LoVo (cell line): ENCODE measurements at places on chromosomes 7 and 10.
A peak's percentile ranks its signal among the peaks of the same experiment; 100 is the strongest.

DNA sequence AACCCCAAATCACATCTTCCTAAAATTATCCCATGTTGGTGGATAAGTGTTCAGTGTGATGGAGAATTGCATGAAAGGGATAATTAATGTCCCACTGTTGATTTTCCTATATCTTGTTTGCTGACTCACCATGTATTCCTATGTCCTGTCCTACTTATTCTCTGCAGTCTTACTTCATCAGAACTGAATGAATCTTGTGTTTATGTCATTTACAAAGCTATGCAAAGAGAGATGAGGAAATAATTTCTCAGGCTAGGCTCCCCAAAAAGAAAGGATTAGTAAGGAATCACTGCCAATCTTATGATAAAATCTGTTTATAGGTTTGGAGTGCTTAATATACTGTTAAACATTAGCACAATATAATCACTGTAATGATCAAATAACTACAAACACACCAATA is 360.8 kb downstream of the CRPPA start:
- DNase-seq: no peak

GRCh38 chr7:25913598-25914224 is 238.3 kb upstream of the NFE2L3 start:
- no peak for DNase-seq

- DNase-seq: no peak
Measured at GRCh38 chr10:73097305-73097670, 622 bp upstream of the P4HA1 start.

DNA sequence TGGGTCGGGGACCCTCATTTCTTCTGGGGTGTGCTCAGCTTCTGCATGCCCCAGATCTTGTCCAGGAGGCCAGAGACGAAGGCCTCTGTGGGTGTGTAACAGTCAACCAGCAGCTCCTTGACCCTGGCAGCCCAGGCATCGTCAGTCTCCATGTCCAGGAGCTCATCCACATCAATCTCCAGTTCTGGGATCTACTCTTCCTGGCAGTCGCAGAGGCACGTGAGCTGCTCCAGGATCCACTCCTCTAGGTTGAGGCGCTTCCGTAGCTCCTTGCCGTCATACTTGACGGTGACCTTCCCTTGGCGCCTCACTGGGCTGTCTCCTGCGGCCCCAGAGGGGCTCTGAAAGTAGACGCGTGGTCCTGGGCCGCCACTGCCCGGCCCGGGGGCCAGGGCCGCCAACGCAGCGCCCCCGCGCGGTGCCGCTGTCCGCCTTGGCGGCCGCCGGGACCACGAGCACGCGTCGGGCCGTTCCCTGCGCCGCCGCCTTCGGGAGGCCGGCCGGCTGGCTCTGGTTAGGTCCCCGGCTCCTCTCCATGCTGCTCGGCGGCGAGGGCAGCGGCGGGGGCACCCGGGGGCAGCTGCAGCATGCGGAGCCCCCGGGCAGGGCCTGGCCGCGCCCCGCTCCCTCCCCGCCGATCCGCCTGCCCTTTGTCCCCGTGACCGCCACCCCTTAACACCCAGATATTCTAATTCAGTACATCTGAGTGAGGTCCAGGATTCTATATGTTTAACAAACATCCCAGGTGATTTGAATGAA is 170.5 kb downstream of the SEPTIN7 start:
- no peak for DNase-seq

DNA sequence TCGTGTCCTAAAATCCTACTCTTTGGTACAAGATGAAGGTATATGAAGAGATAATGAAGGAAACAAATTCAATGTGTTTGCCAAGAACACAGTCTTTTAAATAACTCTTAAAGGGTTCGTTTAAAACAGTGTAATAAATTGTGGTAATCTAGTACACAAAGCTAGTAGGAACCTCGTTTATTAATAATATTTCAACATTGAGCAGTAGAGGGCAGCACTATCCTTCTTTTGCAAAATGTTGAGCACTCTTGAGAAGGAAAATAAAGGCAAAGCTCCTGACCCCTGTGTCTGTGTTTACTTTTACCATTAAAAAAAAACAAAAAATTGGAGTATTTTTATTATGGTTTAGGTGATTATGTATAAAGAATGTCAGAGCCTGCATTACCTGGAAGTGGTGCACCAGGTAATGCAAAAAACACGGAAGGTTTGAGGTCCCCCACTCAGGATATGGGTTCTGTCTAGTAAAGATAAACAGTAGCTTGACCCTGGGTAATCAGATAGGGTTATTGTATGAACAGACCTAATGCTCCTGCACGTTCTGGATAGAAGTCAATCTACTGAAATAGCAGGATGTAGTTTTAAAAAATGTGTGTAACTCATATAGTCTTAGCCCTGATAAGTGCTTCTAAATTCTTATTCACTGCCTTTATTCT is 5.7 kb upstream of the GOT1 start:
- DNase-seq: peak; percentile 56

GRCh38 chr7:66781408-66782090 is 41.0 kb downstream of the RABGEF1 start:
- no peak for DNase-seq

- peak; percentile 68 for DNase-seq
Measured at GRCh38 chr10:120508393-120508792, 51.4 kb downstream of the PLPP4 start.

DNA sequence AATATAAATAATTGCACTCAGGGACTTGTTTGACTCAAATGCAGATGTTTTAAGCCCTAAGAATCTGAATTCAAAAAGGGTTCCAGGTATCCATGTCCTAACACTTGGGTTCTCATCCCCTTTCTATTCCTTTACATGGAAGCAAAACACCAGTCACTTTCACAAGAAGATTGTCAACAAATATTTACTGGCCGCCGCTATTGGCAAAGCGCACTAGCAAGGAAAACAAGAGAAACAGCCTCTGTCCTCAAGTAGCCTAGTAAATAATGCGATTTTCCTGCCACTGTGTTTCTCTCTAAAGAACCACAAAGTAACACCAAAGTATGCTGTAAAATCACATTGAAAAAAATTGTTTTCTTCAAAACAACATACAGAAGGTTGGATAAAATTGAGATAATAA is 66.7 kb upstream of the EZH2 start:
- no peak for DNase-seq

DNA sequence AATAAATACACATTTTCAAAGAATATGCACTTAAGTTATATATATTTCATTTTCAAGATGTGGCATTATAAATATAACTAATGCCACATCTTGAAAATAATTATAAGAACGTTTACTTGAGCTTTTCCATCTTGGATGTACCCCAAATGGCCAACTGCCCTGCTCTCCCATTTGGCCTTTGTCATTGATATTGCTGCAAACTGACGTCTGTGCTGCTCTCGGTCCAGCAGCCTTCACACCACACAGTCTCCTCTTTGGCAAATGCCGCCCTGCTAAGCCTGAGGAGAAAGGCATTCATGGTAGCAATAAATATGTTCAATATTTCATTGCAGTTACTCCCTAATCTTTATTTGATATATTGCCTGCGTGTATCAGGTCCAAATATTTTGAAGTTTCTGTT is 384.6 kb upstream of the ADARB2 start:
- no peak for DNase-seq
